ENCODE measurements at places on chromosomes 13 and 19.

DNA sequence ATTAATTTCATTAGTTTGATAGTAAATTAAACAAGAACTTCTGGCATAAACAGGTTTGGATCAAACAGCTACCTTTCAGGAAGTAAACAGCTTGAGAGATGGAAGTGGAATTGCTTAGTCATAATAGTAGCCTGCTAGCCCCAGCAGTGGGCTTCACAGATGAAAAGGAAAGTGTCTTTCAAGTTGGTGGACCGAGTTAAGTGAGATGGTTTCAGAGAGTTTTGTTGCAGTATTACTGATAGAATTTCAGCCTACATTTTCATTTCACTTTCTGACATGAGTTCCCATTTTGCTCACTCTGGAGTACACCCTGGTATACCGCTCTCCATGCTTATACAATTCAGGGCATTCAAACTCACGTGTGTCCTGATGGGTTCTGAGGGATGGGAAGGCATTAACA, 2.0 kb upstream of the PTOV1 start:
- DNase-seq, result no peak

DNA sequence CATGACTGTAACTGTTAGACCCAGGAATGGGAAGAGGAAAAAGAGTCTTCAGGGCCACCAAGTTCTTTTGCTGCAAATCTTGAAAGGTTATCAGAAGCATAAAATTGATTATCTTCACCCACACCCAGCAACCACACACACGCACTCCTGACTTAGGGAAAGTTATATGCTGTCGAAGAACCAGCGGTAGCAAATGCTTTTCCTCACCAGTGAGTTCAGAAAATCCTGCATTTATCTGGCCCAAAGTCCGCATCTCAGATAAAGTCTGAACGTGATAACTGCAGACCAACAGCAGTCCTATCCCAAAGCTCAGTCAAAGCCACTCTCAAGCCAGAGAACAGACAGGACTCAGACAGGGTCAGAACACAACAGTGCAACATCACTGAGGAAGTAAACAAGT, 115.6 kb downstream of the IRS2 start:
- DNase-seq, result no peak

DNA sequence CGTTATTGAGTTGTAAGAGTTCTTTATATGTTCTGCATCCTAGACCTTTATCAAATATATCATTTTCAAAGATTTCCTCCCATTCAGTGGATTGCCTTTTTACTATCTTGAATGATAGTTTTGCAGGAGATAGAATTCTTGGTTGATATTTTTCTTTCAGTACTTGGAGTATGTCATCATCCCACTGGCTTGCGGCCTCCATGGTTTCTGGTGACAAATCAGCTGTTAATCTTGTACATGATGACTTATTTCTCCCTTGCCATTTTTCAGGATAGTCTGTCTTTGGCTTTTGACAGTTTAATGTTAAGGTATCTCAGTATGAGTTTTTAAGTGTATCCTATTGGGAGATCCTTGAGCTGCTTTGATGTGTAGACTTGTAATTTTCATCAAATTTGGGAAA, 8.5 kb downstream of the ZNF557 start:
- no peak for DNase-seq

- DNase-seq, result peak; percentile 56
These were observed 831 bp downstream of the PGPEP1 start for GRCh38 chr19:18340990-18341868.

DNA sequence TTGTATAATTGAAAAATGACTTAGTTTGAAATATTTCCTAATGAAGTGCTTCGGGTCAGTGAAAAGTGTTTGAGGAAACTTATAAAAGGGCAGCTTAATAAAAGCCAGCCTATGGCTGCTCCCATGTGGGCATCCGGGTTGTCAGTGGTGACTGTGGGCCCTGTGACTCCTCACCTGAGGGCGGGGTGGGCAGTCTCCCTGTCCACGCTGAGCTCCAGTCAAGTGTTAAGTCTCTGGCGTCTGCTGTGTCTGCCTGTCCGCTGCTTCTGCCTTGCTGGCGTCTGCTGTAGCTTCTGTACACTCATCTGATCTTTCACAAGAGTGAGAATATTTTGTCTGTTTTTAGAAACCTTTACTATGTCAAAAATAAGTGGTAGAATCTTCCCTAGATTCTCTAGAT, 7.1 kb downstream of the LAMP1 start:
- no peak for DNase-seq

DNA sequence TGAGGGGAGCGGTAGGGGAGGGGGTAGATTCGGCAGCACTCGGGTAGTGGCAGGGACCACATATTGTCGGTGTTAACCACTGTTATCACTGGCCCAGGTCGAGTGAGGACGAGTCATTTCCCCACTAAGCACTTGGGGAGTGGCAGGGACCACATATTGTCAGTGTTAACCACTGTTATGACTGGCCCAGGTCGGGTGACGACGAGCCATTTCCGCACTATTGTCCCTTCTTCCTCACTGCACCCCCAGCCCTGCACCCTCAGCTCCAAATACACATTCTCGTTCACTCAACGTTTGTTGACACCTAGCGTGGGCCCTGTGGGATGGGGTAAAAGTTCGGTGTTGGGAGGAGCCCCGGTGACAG, 467 bp upstream of the CLN5 start:
- no peak for DNase-seq

DNA sequence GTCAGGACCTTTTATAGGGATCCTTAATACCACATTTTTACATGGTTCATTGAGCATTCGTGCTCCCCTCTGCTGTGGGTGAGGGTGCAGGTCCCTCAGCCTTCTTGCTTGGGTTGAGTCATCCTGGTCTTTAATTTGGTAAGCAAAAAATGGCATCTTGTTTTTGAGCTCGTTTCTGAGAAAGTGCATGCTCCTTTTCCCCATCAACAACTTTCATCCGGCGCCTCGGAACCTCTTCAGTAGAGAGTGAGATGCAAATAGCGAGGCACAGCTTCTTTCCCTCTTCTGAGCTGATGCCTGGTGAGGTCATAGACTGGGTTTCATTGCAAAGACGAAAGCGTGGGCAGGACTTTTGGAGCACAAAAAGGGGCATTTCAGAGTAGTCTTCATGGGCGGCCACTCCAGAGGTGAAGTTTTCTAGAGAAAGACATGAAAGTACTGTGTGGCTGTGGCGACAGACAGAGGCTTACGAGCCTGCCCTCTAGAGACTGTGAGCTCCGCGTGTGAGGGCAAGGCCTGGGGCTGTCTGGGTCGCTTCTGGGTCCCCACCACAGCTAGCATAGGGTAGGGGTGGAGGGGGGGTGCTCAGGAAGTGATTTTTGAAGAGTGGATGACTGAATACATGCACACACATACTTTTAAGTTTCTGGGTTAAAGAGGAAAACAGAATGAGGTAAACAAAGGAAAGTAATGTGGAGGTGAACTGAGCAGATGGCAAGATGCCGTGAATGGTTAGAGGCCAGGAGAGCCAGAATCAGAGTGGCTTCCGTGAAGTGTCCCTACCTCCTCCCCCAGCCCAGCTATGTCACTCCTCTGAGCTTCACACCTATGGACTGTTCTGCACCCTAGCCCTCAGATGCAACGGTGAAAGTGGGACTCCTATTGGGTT, 44.3 kb downstream of the BBC3 start:
- DNase-seq, result peak; percentile 29

GRCh38 chr19:14561847-14562351, 10.0 kb downstream of the NDUFB7 start:
- peak; percentile 74 for DNase-seq

DNA sequence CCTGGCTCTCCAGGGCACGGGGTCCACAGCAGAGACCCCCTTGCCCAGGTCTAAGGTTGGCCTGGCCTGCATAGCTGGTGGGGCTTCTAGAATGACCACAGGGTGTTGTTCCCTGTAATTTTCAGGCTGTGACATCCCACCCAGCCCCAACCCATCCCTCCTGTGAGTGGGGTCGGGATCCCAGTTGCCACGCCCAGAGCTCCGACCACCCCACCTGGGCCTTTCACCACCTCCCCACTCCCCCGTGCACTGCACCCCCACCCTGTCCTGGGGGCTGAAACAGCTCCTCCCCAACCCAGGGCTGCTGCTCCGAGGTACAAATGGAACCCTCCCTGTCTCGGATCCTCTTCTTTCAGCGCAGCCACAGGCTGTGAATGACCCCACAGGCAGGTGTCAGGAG, 8.4 kb upstream of the SLC7A10 start:
- DNase-seq, result no peak

GRCh38 chr13:60044321-60044720, 119.4 kb downstream of the DIAPH3 start:
- DNase-seq, result no peak

DNA sequence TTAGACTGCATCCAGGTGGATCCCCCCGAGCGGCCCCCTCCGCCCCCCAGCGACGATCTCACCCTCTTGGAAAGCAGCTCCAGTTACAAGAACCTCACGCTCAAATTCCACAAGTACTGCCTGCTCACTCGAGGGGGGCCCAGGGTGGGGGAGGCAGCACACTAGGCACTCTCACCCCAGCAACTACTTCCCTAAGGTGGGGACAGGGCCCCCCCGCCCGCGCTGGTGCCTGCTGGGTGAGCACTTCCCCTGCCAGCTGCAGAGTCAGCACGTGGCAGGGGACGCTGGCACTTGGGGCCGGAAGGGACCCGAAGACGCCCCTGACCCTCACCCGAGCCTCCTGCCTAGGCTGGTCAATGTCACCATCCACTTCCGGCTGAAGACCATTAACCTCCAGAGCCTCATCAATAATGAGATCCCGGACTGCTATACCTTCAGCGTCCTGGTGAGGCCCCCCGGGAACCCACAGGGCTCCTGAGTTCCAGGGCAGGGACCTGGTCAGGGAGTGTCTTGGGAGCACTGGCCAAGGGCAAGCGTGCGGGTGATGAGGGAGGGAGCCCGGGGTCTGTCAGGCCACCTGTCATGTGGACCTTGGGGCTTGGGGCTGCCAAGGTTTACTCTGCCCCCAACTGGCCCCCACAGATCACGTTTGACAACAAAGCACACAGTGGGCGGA, 5.2 kb downstream of the MCOLN1 start:
- DNase-seq, result no peak

DNA sequence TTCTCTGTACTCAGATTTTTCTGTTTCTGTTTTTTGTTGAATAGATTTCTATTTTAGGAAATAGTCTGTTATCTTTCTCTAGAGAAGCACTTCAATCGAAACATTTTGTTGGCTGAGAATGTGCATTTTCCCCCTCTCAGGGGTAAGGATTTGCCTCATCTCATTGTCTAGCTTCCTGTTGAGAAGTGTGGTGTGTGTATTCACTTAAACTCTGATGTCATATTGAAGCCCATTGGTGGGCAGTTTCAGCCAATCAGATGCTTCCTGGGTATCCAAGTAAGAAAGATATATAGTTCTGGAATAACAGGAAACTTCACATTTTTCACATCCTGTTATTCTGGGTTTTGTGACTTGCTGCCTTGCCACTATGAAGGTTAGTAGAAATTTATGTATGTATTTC, 87.6 kb downstream of the ARHGEF7 start:
- DNase-seq, result no peak

DNA sequence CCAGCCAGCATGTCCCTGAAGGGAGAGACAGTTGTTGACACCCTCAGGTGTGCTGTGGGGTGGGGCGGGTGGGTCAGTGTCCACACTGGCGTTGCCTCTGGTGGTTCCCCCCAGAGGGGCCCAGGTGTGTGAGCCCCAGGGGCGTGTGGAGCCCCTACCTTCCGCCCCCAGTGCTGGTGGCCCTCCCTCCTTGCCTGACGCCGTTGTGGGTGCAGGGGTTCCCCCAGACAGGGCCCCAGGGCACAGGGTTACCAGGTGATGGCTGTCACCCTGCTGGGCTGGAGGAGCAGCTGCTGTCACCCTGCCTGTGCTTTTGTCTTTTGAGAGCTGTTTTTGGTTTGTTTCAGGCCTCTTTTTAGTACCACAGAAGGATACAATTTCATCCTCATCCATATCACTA, 27.2 kb downstream of the ATP4B start:
- DNase-seq, result no peak

DNA sequence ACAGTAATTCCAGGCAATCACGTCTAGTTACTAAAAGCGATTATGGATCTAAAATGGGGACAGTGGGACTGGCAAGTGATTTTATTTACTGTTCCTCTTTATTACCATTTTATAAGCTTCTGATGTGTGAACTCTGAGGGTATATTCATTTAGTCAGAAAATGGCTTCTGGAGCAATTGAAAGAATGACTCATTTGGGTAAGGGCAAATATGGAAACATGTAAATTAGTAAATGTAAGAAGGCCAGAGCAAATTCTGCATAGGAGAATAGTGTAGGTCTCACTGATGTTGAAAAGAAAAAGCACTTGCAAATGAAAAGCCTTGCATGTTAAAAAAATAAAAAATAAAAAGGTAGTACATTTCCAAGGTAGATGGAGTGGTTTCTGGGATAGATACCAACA, 262.2 kb downstream of the KLF5 start:
- DNase-seq, result no peak

GRCh38 chr13:113843063-113843654, 20.7 kb downstream of the GAS6 start:
- DNase-seq, result no peak

- DNase-seq, result no peak
These were observed 905 bp downstream of the TBXA2R start for GRCh38 chr19:3605770-3606169.

DNA sequence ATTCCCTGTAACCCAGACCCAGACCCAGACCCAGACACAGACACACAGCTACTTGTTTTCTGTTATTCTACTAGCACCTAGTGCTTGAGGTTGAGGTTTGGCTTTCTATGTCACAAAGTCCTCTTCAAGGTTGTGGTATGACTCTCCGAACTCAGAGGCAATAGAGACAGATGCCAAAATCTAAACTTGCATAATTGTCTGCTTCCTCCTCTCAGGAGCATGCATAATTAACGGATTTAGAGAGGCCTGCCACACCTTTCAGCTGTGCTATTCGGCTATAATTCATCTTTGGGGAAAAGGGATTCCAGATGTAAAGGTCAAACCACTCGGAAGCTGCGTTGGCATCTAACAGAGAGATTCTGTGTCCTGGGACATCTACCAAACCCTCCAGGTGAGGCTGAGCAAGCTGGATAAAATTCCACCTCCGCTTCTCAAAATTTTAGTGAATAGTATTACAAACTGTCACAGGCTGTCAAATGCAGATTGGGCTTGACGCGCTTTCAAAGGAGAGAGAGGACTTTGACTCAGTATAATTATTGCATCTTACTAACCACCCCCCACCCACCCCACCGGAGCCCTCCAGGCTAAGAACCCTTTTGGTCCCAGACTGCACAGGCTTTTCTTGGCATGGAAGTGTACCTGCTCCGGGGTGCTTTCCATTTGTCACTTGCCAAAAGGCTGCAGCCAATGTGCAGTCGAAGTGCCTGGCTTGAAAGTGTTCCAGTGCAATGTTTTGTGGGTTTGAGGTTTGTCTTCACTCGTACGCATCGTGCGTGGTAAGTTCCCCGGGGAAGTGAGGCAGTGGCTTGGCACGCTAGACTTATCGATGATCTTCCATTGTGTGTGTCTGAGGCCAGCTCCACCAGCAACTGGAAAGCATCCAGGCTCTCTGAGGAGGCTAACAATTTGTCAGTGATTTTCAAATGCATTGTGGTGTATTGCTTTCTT, 194.1 kb downstream of the TDRD3 start:
- no peak for DNase-seq

DNA sequence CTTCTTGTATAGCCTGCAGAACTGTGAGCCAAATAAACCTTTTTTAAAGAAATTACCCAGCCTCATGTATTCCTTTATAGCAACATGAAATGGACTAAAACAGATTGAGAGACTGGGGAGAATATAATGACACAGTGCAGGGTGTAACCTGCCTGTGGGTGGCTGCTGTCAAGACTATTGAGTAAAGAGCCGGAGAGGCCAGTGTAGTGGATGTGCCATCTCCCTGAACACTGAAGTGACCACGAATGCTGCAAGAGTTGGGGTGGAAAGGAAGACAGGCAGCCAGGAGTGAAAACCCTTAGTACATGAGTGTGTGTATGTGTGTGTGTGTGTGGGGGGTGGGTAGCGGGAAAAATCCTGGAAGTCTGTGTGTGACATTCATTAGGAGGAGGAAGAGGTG, 55.2 kb upstream of the FLT1 start:
- DNase-seq, result no peak

All from thyroid gland (tissue), 4 donors.